SIG-M5 (cell line): ENCODE measurements at places on chromosomes 12 and 14.
A peak's percentile ranks its signal among the peaks of the same experiment; 100 is the strongest.

GRCh38 chr14:95055318-95055717, 102.0 kb downstream of the DICER1 start:
- no peak for DNase-seq

DNA sequence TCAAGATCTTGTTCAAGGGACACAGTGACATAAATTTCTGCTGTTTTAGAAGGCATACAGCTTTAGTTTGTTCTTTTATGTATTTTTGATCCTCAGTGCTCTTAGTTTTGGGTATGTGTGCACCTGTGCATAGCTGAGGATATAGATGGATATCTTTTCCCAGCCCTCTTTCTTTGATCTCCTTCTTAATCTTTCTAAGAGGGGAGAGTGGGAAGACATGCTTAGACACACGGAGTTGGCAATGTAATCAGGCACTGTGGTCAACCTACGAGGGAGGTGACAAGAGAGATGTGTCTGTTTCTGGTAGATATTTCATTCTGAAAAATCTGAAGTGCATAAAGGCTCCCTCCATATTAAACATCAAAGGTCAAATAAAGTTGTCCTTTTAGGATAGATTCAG, 340.6 kb downstream of the TMEM132D start:
- no peak for DNase-seq

GRCh38 chr14:93675651-93676050, 112.6 kb downstream of the PRIMA1 start:
- no peak for DNase-seq

DNA sequence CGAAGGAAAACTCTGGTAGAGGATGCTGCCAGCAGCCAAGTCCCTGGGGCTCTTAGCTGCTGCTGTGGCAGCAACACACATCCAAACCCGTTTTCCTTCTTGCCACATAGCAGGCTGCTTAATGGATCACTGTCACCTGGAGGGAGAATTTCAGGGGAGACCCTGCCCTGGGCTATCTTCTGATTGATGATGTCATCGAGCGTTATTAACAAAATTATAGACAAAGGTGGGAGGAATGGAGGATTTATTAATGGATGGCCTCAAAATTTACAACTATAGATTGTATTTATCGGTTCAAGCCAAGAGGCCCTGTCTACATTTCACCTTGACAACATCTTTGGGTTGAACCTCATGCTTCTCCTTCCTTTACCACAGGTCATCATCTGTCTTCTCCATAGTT, 120.8 kb upstream of the PZP start:
- no peak for DNase-seq

GRCh38 chr12:50637870-50638481, 125.9 kb upstream of the ATF1 start:
- DNase-seq = peak; percentile 4

- DNase-seq = no peak
Observed at GRCh38 chr12:86091681-86092080, 164.5 kb downstream of the MGAT4C start.

DNA sequence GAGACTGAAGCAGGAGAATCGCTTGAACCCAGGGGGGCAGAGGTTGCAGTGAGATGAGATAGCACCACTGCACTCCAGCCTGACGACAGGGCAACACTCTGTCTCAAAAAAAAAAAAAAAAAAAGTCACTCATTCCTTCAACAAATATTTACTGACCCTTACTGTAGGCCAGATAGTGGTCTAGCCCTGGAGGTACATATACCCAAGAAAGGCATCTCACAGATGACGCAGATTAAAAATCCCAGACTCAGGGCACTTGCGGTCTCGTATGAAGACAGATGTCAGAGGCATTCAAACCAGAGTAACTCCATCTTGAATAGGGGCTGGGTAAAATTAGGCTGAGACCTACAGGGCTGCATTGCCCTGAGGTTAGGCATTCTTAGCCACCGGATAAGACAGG, 44.8 kb downstream of the CLMN start:
- DNase-seq = no peak

DNA sequence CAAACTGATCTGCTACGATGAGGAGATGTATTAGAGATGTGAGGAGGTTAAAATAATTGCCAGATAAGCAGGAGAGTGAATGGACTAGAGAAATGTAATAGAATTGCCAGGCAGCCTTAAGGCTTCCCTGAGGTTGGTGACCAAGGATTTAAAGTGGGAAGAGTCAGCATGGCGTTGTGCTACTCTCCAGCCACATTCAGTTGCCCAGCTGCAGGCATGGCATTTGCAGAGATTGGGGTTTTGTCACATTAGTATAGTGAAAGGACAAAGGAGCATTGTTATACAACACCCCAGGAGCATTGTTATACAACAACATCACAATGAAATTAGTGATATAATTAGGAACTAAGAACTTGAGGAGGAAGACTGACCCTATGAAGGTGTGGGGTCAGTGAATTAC, 31.7 kb downstream of the MARK3 start:
- no peak for DNase-seq

DNA sequence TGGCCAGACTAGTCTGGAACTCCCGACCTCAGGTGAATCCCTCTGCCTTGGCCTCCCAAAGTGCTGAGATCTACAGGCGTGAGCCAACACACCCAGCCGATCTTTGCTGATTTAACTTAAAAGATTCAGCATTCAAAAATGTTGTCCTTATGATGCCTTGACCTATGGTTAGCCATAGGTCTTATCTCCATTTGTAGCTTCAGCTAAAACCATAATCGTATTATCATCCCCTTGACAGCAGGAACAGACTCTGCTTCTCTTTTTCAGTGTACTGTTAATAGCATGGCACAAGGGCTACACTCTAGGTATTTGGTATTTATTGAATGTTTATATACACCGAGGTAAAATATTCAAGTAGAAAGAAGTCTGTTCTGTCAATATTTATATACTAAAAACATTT, 15.3 kb downstream of the CCDC62 start:
- no peak for DNase-seq

DNA sequence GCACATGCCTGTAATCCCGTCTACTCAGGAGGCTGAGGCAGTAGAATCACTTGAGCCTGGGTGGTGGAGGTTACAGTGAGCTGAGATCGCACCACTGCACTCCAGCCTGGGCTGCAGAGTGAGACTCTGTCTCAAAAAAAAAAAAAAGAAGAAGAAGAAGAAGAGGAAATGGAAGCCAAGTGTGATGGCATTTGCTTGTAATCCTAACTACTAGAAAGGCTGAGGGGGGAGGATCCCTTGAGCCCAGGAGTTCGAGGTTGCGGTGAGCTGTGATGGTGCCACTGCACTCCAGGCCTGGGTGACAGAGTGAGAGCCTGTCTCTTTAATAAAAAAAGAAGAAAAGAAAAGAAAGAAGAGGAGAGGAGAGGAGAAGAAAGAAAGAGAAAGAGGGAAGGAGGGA, 52.1 kb downstream of the LGMN start:
- no peak for DNase-seq

DNA sequence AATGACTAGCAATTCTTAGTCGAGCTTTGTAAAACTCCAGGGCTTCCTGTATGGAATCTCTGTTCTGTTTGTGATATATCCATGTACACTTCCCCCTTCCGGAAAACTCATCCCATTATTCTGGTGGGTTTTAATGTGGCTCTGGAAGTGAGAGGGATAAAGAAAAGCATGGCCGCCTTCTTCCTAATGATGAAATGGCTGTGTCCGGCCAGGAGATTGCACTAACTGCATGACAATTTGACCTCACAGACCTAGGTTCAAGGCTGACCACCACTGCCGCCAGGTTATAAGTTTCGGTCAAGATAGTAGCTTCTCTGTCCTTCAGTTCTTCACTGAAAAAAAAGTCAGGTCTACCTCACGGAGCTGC, 41.0 kb upstream of the NPAS3 start:
- DNase-seq = no peak

- DNase-seq = no peak
Observed at GRCh38 chr12:6494258-6494743, 399 bp downstream of the NCAPD2 start.

DNA sequence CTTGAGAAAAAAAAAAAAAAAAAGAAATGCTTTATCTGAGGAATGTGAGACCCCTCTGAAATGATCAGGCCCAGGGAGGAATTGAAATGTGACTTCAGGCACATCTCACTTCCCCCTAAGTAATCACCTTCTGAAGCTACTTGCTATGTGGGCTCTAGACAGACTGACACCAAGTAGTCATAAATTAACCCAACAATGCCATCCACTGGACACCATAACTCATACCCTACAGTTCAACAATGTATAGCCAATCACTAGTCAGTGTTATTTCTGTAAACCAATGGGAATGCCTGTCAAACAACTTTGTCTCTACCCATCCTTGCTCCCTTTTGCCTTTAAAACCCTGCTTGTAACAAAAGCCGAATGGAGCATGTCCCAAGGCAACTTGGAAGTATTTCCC, 182.7 kb upstream of the TMPO start:
- no peak for DNase-seq

GRCh38 chr14:104342435-104343293, 204.3 kb downstream of the KIF26A start:
- DNase-seq = no peak

GRCh38 chr14:58832095-58832521, 194.3 kb downstream of the DACT1 start:
- no peak for DNase-seq

GRCh38 chr12:121144416-121144914, 11.8 kb downstream of the P2RX7 start:
- peak; percentile 81 for DNase-seq

- DNase-seq = no peak
Observed at GRCh38 chr12:3276226-3276625, 199.0 kb downstream of the TSPAN9 start.

GRCh38 chr14:57029620-57030253, 219.5 kb upstream of the OTX2 start:
- DNase-seq = no peak

DNA sequence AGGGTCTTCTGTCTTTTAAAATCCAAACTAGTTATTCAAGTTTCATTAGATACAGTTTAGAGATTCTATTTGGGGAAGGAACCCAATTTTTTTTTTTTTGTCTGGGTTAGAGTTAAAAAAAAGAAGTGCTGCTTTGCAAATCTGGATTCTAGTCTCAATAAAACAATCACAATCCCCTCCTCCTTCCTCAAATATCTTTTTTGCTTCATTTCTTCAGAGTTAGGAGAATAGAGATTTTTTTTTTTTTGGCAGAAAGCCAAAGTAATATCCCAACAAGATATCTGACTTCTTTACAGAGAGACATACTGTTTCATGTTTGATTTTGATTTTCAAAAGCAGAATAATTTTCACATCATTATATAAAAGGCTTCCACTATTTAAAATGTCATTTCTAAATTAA, 201.9 kb downstream of the FOXN3 start:
- DNase-seq = no peak

- no peak for DNase-seq
Observed at GRCh38 chr12:24760606-24761378, 188.1 kb downstream of the BCAT1 start.
